ENCODE measurements at places on chromosomes 1 and 21. TPM values are rescaled to one million over a fixed set of nuclear protein-coding genes. Genes with fewer than 3 reads are reported as not detected.

The ZBTB18 gene
- total RNA-seq, result 7.8 TPM

- peak overlapping the region; percentile 36 for H3K4me3 ChIP-seq
- H3K4me1 ChIP-seq, result peaks cover 24% of the 10 kb centered on the region
- H3K27me3 ChIP-seq, result no peaks in the 10 kb centered on the region
- no peak for DNase-seq
- H3K36me3 ChIP-seq, result no peaks in the 10 kb centered on the region
These were observed 956 bp upstream of the SCAF4 start for GRCh38 chr21:31732597-31733550.

The AGBL4 gene
- total RNA-seq, result not detected

DNA sequence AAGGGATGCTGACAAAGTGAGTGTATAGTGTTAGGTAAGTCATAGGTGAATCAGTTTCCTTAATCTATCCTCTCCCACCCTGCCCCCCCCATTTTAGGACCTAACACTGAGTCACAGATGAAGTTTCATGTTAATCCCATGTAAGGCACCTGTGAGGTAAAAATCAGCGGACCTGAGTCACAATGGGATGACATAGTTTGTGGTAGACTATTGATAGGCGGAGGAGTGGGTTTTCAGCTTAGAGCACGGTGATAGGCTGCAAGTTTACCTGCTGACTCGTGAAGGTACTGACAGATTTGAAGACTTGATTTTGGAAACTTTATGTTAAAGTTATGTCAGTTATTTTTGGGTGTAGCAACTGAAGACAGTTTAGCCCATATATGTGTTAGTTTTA, 1.7 kb downstream of the TOR1AIP1 start:
- H3K36me3 ChIP-seq, result no peaks in the 10 kb centered on the region
- DNase-seq, result peak; percentile 56
- peak overlapping the region; percentile 96 for H3K27ac ChIP-seq
- peak overlapping the region; percentile 93 for H3K4me3 ChIP-seq

- H3K27ac ChIP-seq, result no peak overlapping the region
- peaks cover 4% of the 10 kb centered on the region for H3K4me1 ChIP-seq
- no peaks in the 10 kb centered on the region for H3K27me3 ChIP-seq
- peak overlapping the region; percentile 64 for H3K4me3 ChIP-seq
- H3K36me3 ChIP-seq, result no peaks in the 10 kb centered on the region
- DNase-seq, result no peak
These were observed 10.0 kb upstream of the FAAP20 start for GRCh38 chr1:2204415-2205190.

The GNG4 gene
- total RNA-seq, result 0.11 TPM

The KCNAB2 gene
- 118 TPM for total RNA-seq

DNA sequence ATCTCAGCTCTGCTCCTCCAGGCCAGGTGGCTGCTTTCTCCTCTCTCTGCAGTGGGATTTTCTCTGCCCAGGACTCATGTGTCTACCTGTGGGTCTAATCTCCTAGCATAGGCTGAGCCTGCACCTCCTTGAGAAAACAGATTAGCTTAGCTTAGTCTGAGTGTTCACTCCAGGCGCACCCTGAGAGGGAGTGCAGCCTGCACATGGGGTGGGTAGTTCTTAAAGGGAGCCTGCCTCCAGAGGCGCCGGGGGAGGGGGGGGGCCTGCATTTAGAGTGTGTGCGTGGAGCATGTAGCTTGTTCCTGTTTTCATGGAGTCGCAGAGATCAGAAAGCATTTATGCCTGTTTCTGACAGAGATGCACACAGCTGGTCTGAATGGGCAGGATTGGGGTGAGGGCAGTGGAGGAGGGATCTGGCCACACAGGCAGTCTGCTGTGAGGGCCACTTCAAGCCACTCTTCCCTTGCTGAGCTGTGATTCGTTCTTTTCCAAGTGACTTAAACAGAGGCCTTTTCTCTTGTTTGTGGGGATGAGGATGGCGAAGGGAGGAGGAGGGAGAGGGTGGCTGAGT, 45.2 kb downstream of the GALNT2 start:
- H3K27me3 ChIP-seq, result no peaks in the 10 kb centered on the region
- H3K4me3 ChIP-seq, result no peak overlapping the region
- no peak overlapping the region for H3K27ac ChIP-seq
- DNase-seq, result no peak
- H3K36me3 ChIP-seq, result peaks cover 4% of the 10 kb centered on the region

The LORICRIN gene
- total RNA-seq, result not detected

DNA sequence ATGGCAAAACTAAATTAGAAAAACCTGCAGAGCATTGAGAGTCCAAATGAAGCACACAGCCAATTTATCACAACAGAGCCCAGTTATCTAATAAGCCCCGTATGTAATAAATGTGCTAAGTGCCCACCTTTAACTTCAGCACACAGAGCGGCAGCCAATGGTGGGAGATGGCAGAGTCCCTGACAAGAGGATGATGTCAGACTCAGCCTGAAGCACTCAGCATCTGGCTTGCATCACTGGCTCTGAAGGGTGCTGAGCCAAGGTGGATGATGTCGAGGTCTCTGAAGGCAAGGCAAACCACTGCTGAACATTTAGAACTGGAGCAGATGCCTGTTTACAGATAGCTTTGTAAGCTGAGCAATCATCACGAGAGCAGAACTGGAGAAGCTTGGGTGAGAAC, 118.3 kb downstream of the NUF2 start:
- no peak overlapping the region for H3K27ac ChIP-seq
- no peaks in the 10 kb centered on the region for H3K4me1 ChIP-seq
- no peak overlapping the region for H3K4me3 ChIP-seq
- DNase-seq, result no peak
- H3K36me3 ChIP-seq, result no peaks in the 10 kb centered on the region

The MCM3AP gene
- total RNA-seq, result 95.7 TPM

GRCh38 chr1:93221913-93222312, 41.4 kb downstream of the CCDC18 start:
- H3K4me1 ChIP-seq, result peaks cover 4% of the 10 kb centered on the region
- H3K27me3 ChIP-seq, result no peaks in the 10 kb centered on the region
- peaks cover 6% of the 10 kb centered on the region for H3K36me3 ChIP-seq
- H3K4me3 ChIP-seq, result no peak overlapping the region
- no peak for DNase-seq
- H3K27ac ChIP-seq, result no peak overlapping the region

The GUCA2B gene
- not detected for total RNA-seq

DNA sequence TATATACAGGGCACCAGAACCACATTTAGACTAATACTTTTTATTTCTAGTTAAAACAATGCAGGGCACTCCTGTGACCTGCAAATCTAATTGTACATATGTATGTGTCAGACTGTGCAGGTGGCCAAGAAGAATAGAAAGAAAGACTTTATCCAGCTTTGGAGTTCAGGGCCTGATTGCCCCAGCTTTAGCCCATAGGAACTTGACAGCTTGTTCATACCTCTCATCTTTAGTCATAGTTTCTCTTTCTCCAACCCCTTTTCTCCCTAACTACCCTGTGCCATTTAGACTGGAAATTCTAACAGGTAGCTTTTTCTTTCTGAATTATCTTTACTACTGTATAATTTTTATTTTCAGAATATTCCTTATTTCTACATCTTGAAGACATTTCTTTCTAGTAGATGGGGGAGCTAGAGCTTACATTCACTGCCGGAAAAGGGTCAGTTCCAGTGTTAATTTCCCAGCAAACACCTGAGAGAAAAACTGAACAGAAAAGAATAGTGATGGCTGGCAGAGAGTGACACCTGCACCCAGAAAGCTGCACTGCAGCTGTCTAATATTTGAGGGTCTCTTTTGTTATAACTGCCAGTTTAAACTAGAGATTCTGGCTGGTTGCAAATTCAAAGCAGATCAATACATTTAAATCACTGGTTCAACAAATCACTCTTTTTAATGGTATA, 8.4 kb downstream of the YBX1 start:
- H3K4me1 ChIP-seq, result peaks cover 14% of the 10 kb centered on the region
- no peak overlapping the region for H3K27ac ChIP-seq
- H3K27me3 ChIP-seq, result no peaks in the 10 kb centered on the region
- peak overlapping the region; percentile 30 for H3K4me3 ChIP-seq

The RGS8 gene
- total RNA-seq, result 0.31 TPM

The PLA2G2F gene
- total RNA-seq, result not detected

The PTPN7 gene
- total RNA-seq, result 99.8 TPM

- H3K27me3 ChIP-seq, result no peaks in the 10 kb centered on the region
- no peak overlapping the region for H3K4me3 ChIP-seq
- H3K4me1 ChIP-seq, result no peaks in the 10 kb centered on the region
- H3K36me3 ChIP-seq, result no peaks in the 10 kb centered on the region
- H3K27ac ChIP-seq, result no peak overlapping the region
These were observed 42.7 kb downstream of the FAAP20 start for GRCh38 chr1:2151911-2152310.

GRCh38 chr1:155688324-155689080, at the start of gene YY1AP1:
YY1AP1 (minus strand) TSS chr1:155688774; CDS start chr1:155680436, 8,338 bp downstream.
- H3K27ac ChIP-seq, result peak within 1 kb of the TSS; percentile 92
- peak within 1 kb of the TSS; percentile 89 for H3K4me3 ChIP-seq
- no peaks in the 10 kb centered on the region for H3K4me1 ChIP-seq
- no peaks in the 10 kb centered on the region for H3K36me3 ChIP-seq
- peak; percentile 62 for DNase-seq
- no peaks in the 10 kb centered on the region for H3K27me3 ChIP-seq

DNA sequence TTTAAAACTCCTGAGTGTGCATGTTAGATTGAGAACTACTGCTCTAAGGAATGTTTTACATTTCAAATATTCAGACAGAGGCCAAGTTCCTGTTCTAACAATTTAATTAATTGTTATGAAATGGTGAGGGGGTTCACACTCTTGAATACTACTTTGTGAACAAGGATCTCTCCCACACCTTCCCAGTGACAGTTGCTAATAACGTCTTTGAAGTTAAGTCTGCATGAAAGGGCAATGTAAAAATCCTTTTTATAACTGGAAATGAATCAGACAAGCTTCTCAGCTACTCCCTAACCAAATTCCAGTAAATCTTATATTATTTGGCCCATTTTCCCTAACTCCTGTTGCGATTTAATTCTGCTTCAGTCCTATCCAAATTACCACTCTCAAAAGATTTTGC, 828.5 kb upstream of the ADAMTS5 start:
- no peaks in the 10 kb centered on the region for H3K4me1 ChIP-seq
- H3K27me3 ChIP-seq, result no peaks in the 10 kb centered on the region
- no peaks in the 10 kb centered on the region for H3K36me3 ChIP-seq
- no peak overlapping the region for H3K4me3 ChIP-seq
- no peak overlapping the region for H3K27ac ChIP-seq
- no peak for DNase-seq

The NCAM2 gene
- 0.13 TPM for total RNA-seq

- peaks cover 40% of the 10 kb centered on the region for H3K4me1 ChIP-seq
- H3K27ac ChIP-seq, result peak overlapping the region; percentile 85
- peaks cover 10% of the 10 kb centered on the region for H3K36me3 ChIP-seq
- H3K4me3 ChIP-seq, result peak overlapping the region; percentile 83
- no peak for DNase-seq
These were observed 864 bp upstream of the BTG2 start for GRCh38 chr1:203304391-203304918.

DNA sequence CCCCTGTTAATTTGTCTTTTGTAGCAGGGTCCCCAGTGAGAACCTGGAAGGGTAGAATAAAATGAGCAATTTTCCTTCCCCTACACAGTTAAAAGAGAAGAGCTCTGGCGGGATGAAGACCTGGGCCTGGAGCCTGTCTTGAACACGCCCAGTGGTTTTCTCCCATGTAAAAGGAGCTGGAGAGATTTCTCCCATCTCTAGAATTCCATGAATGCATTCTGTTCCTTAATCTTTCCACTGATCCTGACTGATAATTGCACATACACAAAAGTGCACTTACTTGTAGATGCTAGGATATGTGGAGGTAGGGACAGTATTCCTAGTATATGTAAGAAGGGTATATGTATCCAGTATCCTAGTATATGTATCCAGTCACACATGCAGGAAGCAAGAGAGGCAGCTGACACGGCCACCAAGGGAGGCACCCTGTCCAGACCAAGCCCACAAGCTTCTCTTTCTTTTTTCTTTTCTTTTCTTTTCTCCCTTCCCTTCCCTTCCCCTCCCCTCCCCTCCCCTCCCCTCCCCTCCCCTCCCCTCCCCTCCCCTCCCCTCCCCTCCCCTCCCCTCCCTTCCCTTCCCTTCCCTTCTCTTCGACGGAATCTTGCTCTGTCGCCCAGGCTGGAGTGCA, 11.9 kb upstream of the PKNOX1 start:
- H3K36me3 ChIP-seq, result no peaks in the 10 kb centered on the region
- no peaks in the 10 kb centered on the region for H3K27me3 ChIP-seq
- DNase-seq, result no peak
- H3K4me3 ChIP-seq, result no peak overlapping the region

DNA sequence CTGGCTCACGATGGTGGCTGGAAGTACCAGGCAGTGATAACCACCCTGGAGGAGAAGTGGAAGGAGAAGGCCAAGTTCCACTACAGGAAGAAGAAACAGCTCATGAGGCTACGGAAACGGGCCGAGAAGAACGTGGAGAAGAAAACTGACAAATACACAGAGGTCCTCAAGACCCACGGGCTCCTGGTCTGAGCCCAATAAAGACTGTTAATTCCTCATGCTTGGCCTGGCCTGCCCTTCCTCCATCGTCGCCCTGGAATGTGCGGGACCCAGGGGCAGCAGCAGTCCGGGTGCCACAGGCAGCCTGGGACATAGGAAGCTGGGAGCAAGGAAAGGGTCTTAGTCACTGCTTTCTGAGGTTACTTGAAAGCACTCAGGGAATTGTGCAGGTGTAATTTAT, 10.8 kb downstream of the IL24 start:
- H3K27ac ChIP-seq, result no peak overlapping the region
- peaks cover 31% of the 10 kb centered on the region for H3K36me3 ChIP-seq
- no peaks in the 10 kb centered on the region for H3K27me3 ChIP-seq
- no peak overlapping the region for H3K4me3 ChIP-seq
- no peak for DNase-seq

GRCh38 chr1:154186852-154187501, 4.9 kb downstream of the TPM3 start:
- no peak for DNase-seq
- H3K4me1 ChIP-seq, result no peaks in the 10 kb centered on the region
- peaks cover 3% of the 10 kb centered on the region for H3K27me3 ChIP-seq

The SYT6 gene
- total RNA-seq, result not detected

DNA sequence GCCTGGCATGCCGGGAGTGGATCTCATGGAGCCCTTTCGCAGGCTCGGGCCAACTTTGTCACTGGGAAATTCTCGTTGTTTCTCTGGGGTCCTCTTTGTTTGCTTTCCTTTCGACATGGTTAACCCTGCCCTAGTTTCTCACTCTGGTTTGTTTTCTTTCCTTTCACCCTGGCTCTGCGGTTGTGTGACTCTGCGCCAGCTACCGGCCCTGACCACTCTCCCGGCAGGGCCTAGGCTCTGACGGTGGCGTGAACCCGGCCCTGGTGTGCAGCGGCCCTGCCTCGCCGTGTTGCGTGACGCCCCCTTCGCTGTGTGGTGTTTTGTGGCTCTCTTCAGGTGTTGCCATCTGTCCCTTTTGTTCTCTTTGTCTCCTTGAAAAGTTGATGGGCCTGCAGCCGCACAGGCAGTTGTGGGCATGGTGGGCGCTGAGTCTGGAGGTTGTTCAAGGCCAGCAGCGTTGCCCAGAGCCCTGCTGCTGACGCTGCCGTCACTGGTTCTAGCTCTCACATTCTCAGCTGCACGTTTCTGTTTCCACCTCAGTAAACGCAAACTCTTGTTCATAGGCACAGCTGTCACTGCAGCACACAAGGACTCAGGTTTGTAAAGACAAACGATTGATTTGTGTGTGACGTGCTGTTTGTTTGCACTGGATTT, 64.6 kb upstream of the DIP2A start:
- no peaks in the 10 kb centered on the region for H3K4me1 ChIP-seq
- no peak for DNase-seq
- H3K27me3 ChIP-seq, result no peaks in the 10 kb centered on the region
- H3K4me3 ChIP-seq, result no peak overlapping the region

The GJC2 gene
- 0.44 TPM for total RNA-seq

- peaks cover 3% of the 10 kb centered on the region for H3K27me3 ChIP-seq
- no peak for DNase-seq
- peak within 1 kb of the TSS; percentile 67 for H3K4me3 ChIP-seq
- no peak within 1 kb of the TSS for H3K27ac ChIP-seq
These were observed at the start of gene TGFB2 for GRCh38 chr1:218344814-218345672. TGFB2 (plus strand) TSS chr1:218345336; CDS start chr1:218346702, 1,366 bp downstream.
